ENCODE measurements at places on chromosomes 5 and 9.

DNA sequence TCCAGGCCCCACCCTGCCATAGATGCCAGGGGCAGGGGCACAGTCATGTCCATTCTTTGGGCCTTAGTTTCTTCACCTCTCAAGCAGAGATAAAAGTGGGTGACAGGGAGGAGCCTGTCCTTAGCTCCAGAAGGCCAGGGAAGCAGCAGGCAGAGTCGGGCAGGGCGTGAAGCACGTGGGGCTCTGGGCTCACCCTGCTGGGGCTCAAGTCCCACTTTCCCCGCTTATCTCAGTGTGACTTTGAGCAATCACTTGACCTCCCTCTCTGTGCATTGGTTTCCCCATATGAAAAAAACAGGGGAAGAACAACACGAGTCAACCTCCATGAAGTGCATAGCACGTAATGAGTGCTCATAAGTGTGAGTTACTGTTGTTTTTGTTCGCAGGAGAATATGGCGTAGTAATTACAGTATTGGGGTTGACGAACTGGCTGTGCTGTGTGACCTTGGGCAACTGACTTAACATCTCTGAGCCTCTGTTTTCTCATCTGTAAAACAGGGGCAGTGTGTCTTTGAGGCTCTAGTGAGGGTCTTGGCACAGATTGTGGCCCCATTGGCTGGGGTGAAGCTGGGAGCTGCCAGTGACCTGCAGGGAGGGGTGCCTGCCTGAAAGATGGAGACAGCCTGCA lies 39.9 kb upstream of the HAND1 start:
- DNase-seq: no peak

DNA sequence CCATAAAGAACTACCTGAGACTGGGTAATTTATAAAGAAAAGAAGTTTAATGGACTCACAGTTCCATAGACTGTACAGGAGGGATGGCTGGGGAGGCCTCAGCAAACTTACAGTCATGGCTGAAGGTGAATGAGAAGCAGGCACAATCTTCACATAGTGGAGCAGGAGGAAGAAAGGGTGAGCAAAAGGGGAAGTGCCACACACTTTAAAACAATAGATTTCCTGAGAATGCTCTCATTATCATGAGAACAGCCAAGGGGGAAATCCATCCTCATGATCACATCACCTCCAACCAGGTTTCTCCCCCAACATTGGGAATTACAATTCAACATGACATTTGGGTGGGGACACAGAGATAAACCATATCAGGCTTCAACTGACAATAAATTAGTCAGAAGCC lies 664.9 kb downstream of the TAF11L14 start:
- no peak for DNase-seq

DNA sequence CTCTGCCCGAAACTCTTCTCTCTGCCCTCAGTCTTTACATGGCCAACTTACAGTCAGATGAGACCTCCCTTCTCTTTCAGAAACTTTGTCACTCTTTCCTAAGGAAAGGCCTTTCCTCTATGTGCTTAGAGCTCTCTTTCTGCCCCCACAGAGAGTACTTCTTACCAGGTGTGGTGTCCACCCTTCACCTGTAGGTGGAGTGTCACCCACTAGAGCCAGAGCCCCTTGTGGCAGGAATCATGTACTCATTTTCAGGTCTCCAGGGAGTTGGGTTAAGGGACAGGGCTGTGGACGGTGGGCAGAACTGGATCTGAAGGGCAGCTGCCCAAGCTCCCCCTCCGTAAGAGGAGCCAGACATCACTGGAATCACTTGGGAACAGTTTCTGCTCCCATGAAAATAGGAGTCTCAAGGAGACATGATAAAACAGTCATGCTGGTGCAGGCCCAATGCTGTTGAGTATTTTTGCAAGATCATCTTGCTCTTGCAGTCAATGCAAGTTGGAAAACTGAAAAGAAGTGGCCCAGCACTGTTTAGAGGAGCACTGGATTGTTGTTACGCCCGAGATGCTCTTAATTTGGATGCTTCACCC lies 436.7 kb downstream of the ZSWIM6 start:
- no peak for DNase-seq

DNA sequence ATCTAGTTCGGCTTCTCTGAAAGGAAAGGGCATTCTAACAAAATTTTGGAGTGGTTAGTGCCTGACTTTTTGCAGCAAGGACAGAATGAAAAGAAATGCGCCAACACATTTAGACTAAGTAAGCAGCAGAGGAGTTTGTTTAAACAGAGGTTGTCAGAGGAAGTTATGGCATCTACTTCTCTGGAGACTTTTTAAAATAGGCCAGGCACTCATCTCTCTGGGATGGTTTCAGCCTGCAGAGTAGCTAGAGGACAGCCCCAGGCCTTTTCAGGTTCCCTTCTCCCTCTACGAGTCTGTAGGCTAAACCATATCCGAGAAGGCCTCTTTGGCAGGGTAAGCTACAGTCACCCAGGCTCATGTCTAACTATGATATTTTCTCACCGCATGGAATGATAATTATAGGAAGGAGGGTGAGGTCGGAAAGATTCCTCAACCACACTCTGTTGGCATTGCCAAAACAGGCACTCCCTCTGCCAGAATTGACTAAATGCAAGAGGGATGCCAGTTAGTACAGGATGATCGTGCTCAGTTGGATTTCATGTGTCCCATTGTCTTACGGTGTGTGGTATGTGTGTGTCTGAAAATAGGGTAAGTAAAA lies 1.4 kb upstream of the CTXN3 start:
- no peak for DNase-seq

DNA sequence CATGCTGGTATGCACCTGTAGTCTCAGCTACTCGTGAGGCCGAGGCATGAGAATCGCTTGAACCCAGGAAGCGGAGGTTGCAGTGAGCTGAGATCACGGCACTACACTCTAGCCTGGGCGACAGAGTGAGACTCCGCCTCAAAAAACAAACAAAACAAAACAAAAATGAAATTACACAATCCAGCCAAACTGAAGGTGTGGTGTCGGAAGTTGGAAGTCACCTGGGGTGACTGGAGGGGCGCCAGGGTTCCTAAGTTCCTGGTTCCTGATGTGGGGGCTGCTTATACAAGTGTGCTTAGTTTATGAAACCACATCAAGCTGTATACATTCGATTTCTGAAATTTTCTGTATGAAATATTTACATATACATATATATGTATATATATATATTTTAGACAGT lies 3.7 kb upstream of the DOLPP1 start:
- DNase-seq: no peak

DNA sequence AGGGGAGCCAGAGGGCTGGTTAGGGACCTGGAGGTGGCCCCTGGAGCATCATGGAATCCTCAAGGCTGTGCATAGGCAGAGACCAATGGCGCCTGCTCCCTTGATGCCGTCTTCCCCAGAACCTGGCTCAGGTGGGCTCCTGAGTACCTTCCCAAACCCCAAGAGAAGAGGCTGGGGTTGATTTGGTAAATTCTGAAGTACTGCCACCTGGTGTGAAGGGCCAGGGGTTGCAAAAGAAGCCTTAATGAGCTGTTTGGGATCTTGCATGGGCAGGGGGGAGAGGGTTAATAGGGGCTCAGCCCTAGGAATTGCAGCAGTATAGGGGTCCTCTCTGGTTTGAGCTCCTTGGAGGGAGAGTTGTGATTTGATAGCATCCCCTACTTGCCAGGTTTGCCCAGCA lies 52.1 kb downstream of the CYSTM1 start:
- DNase-seq: no peak

DNA sequence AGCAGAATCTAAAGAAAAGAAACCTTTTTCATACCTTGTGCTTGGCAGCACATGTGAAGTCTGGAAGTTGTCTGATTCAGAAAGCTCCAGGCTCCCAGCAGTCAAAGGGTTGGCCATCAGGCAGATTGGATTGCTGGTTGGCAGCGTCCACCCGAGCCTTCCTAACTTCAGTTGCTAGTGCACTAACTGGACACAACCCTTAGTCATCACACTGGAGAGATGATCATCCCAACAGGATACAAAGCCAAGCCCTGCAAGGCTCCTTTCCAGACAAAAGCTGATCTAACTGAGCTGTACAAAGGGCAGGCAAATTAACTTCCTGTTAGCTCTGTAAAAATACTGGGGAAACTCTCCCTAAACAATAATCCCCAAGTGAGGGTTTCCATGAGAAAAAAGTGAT lies 185.6 kb downstream of the SNX18 start:
- DNase-seq: peak; percentile 48

GRCh38 chr5:127254729-127255284 lies 35.8 kb upstream of the MEGF10 start:
- no peak for DNase-seq

- DNase-seq: no peak
Measured at GRCh38 chr5:140126315-140127012, 727 bp downstream of the IGIP start.

GRCh38 chr5:36436306-36436705 lies 134.6 kb upstream of the RANBP3L start:
- no peak for DNase-seq

GRCh38 chr5:150651382-150651781 lies 9.7 kb upstream of the MYOZ3 start:
- no peak for DNase-seq

GRCh38 chr5:82639393-82640144 lies 361.4 kb upstream of the RPS23 start:
- DNase-seq: no peak

GRCh38 chr5:147972076-147972840 lies 65.9 kb upstream of the C5orf46 start:
- DNase-seq: no peak

- no peak for DNase-seq
Measured at GRCh38 chr5:35890021-35891020, 33.6 kb downstream of the IL7R start.

DNA sequence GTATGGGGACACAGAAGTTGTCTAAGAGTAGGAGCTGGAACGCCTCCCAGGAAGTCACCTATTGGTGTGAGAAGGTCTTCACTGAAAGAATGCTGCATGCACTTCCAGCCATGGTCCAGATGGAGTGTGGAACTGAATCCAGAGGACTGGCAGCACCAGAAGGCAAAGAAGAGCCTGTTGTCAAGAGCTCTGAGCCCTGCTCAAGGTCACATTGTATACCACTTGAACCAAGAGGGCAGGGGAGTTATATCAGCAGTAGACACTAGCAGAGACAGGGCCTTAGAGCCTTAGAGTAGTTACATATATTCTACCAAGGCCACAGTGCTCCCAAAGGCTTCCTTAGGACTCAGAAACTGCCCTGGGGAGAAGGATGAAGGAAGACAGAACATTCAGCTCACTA lies 130.8 kb upstream of the POC5 start:
- no peak for DNase-seq

DNA sequence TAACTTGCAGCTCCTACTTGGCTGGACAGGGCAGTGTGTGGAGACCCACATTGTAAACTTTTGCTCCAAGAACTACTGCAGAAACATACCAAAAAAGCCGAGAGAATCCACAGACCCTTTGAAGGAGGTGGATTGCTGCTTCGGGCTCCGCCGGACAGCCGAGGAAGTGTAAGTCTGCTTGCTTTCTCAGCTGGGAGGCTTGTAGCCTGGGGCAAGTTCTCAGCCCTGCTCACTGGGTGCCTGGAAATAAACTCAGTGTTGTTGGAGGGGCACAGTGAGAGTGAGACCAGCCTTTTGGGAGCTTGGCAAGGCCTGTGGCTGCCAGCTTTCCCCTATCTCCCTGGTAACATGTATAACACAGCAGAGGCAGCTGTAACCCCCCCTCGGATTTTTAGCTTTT lies 215.6 kb downstream of the SYK start:
- no peak for DNase-seq

DNA sequence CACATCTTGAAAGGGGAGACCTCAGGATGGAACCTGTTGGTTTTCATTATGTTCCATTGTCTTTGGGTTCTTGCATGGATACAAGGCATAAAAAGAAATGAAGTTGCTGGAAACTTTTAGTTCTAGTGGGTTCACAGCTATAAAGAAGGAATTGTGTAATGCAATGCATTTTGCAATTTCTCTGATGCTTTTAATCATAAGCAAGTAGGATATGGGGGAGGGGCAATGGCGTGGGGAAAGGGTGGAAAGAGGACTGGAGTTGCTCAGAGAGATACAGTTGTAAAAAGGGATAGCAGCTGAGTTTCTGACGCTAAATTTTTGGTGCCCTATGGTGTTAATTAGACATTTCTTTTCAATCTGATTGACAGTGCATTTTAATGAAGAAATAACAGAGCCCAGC lies 88.6 kb upstream of the FANCC start:
- no peak for DNase-seq

DNA sequence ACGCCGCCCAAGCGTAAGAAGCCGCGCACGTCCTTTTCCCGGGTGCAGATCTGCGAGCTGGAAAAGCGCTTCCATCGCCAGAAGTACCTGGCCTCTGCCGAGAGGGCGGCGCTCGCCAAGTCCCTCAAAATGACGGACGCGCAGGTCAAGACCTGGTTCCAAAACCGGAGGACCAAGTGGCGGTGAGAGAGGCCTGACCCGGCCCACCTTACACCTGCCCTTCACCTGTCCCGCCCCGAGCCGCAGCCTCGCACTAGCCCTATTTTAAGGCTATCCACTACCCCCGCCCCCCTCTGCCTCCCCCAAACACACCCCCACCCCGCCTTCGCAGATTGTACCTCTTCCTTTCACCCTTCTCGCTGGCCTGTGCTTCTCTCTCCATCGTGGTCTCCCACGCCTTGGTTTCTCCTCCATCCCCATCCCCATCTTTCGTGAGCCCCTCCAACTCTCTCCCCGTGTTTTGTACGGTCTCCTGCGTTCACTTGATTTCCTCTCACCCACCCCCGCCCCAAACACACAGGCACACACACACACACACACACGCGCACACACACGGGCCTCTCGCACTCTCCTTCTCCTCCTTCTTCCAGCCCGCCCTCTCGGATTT lies 1.3 kb downstream of the TLX3 start:
- DNase-seq: no peak

DNA sequence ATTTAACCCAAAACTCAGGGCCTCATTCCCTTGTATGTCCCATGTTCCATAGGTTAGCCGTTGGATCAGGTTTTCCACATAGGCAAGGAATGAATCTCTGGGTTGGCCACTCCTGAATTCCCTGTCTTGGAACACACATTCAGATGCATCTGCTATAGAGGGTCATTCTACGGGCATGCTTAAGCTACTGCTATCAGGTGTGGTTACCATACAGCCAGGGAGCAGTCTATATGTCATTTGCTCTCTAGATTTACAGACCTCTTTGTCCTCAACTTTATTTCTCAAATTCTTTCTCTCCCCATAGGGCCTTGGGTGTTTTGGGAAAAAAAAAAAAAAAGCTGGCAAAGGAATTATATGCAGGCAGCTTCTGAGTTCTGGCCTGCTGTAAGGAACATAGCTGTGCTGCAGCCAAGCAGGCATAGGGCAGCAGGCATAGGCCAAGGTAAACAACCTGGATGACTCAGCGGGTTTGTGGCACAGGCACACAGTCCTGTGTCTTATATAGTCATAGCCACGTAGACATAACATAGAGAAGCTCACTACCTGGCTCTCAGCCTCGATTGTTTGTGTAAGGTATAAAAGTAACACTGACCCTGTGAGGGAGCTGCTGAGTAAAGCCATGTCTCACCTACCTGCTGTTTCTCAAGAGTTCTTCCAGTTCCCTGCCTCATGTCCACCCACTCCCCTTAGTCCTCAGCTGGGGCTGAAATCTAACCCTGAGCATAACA lies 141.5 kb downstream of the OSTF1 start:
- DNase-seq: no peak

- no peak for DNase-seq
Measured at GRCh38 chr5:135445306-135445985, 1.7 kb downstream of the DCANP1 start.

- no peak for DNase-seq
Measured at GRCh38 chr9:99266255-99267023, 44.4 kb downstream of the SEC61B start.
